Mesenteric fat pad (tissue), 1 donor: ENCODE measurements at places on chromosomes 11 and 22. TPM values are rescaled to one million over a fixed set of nuclear protein-coding genes. Genes with fewer than 3 reads are reported as not detected.

RTN4R gene
- 0.55 TPM for total RNA-seq

HTR3A gene
- total RNA-seq: not detected

MAP6 gene
- 4.8 TPM for total RNA-seq

DUSP8 gene
- 14.8 TPM for total RNA-seq

PRODH gene
- 2.5 TPM for total RNA-seq

NAALADL1 gene
- total RNA-seq: 15.2 TPM
